ENCODE measurements at places on chromosomes 12 and 14.
A peak's percentile ranks its signal among the peaks of the same experiment; 100 is the strongest.

DNA sequence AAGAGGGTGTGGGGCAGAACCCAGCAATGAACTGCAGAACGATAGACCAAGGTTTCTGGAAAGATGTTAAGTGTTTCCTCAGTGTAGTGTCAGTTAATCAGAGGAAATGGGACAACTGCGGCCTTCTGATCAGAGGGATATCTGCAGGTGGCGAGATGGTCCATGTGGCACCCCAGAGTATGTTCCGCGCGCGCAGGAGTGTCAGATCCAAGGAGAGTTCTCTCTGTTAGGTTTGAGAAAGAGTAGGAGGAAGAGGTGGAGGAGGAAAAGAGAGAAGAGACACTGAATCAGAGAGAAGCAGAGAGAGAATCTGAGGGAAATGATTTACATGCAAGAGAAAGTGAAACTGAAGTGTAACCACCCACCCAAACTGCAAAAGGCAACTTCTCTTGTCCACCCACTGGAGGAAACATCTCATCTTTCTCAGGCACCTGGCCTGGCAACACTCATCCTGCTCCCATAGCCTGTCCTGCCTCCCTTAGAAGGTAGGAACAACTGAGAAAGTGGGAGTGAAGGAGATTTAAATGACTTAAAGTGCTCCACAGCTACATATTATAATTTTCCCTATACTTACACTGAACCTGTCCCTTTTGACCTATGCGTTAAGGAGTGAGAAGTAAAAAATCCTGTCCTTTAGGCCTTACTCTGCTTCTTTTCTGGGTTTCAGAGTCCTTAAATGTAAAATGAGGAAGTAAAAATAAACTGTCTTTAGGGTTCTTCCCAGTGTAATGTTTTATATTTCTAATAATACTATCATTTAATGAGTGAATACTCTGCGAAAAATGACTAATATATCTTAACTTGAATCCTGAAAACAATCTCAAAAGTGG is 6.8 kb upstream of the TESPA1 start:
- no peak for DNase-seq

DNA sequence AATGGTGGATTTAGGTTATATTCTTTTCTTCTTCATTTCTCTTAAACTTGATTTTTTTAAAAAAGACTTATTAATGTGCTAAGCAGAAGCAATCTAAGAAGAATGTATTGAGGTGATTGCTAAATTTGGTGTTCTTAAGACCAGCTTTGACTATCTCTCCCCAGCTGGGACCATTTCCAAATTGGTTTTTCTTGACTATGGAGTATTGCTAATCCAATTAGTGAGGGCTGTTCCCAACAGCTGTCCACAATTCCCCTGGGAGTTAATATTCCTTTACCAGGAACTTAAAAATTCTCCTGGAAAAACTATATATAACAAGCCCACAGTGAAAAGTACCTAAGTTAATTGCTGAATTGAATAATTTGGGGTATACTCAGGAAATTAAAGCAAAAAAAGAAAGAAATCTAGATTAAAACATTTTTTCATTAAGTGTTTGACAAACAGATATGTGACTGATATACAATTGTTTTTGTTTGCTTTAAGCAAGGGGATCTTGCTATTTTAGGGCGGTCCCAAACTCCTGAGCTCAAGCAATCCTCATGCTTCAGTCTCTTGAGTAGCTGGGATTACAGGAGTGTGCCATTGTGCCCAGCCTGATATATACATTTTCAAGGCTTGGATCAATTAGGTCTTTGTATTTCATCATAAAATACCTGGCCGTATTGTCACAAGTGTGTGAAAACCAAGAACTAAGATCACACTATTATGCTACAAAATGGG is 105.0 kb downstream of the FAR2 start:
- no peak for DNase-seq

GRCh38 chr12:19382111-19382526 is 57.2 kb upstream of the AEBP2 start:
- no peak for DNase-seq

DNA sequence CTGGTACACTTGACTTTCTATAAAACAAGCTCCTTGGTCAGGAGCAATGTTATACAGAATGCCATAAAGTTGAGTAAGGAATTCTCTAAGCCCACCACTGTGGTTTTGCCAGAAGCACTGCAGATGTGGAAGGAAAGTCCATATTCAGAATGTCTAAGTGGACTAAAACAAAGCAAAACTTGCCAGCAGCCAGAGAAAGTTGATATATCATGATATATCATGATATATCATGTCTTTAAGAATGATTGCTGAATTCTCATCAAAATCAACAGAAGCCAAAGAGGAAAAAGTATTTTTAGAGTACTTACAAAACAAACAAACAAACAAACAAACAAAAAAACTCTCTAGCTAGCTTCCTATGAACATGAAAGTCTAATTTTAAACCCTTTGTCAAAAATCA is 424.8 kb upstream of the OR4E1 start:
- no peak for DNase-seq

DNA sequence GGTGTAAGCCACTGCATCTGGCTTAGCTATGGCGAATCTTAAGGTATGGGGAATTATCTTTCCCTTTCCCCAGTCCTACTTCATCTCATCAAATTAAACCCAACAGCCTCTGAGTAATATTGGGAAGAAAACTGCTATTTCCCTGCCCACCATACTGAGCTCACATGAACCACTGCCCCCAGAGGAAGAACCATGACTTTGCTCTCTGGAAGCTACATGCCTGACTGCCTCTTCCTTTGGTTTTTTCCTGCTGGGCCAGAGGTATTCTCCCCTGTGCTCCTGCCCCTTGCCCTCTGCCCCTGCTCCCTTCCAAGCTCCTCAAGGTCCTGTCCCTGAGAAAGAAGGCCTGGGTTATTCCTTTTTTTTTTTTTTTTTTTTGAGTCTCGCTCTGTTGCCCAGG is 15.2 kb downstream of the RILPL2 start:
- no peak for DNase-seq

GRCh38 chr14:101817501-101818001 is 56.0 kb downstream of the PPP2R5C start:
- DNase-seq: no peak

- no peak for DNase-seq
Measured at GRCh38 chr12:685388-685787, 22.1 kb upstream of the NINJ2 start.

- no peak for DNase-seq
Measured at GRCh38 chr12:83158613-83159207, 472.0 kb downstream of the TMTC2 start.

DNA sequence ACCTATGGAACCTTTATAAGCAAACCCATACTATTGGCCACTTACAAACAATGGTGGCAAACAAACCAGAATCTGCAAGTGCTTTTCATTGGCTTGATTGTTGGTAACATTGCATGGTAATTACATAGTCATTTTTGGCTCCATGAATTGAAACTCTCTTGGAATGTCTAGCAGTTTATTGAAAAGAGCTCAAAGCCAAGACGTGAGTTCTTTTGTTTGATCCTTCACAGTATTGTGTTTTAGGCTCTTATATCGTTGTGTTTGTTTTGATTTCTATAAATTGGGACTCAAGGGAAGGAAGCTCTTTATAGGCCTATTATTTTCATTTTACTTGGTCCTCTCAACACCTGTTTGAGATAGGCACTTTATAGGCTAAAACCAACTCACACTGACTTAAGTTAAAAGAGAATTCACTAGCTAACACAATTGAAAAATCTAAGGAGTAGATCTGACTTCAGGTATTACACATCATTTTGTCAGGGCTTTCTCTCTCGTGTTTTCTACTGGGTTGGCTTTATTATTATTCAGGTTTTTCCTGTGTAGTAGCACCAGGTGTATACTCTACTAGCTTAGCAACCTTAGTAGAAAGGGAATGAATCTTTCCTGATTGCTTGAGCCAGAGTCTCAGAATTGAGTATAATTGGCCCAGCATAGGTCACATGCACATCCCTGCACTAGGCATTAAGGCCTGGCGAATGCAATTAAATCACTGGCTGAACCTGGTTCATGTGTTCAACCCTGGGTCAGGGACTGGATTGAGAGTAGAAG is 341.4 kb downstream of the RAD51B start:
- no peak for DNase-seq

GRCh38 chr12:46442239-46442638 is 69.7 kb upstream of the SLC38A2 start:
- DNase-seq: no peak

GRCh38 chr12:91007531-91008290 is 2.9 kb upstream of the EPYC start:
- no peak for DNase-seq

- DNase-seq: no peak
Measured at GRCh38 chr12:106296179-106296877, 6.2 kb upstream of the TCP11L2 start.

GRCh38 chr14:94103554-94104150 is 6.9 kb upstream of the IFI27 start:
- DNase-seq: no peak

DNA sequence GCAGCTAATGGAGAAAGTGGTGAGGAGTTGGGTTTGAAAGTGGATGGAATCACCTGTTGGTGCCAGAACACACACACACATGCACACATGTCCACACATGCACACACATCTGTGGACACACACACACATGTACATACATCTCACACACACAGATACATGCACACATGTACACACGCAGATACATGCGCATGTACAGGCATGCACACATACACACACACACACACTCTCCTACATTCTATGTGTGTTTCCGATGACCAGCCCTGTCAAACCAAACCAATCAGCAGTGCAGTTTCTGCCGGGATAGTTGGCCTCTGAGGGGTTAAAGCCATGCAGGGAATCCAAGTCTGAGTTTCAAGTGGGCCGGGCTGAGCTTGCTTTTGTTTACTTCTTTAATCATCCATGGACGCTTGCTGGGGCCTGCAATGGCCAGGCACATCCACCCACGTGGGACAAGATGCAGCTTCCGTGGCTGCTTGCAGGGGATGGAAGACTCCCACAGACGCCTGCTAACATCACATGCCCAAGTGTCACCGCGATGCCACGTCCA is 52.5 kb downstream of the GALNT9 start:
- DNase-seq: no peak

DNA sequence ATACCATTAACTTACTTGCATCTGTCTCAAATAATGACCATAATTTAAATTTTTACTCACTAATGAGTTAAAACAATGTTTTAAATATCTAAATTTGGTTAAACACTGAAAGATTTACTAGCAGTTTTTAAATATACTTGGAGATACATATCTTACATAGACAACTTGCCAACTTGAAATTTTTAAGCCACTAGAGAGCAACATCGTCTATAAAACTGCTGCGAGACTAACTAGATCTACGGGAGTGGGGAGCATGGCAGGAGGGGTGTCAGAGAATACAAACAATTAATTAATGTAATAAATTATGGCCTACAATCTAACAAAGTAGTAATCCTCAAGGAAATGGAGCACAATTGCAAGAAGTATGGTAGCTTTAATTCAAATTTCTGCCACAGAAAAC is 120.4 kb downstream of the LRRIQ1 start:
- no peak for DNase-seq

DNA sequence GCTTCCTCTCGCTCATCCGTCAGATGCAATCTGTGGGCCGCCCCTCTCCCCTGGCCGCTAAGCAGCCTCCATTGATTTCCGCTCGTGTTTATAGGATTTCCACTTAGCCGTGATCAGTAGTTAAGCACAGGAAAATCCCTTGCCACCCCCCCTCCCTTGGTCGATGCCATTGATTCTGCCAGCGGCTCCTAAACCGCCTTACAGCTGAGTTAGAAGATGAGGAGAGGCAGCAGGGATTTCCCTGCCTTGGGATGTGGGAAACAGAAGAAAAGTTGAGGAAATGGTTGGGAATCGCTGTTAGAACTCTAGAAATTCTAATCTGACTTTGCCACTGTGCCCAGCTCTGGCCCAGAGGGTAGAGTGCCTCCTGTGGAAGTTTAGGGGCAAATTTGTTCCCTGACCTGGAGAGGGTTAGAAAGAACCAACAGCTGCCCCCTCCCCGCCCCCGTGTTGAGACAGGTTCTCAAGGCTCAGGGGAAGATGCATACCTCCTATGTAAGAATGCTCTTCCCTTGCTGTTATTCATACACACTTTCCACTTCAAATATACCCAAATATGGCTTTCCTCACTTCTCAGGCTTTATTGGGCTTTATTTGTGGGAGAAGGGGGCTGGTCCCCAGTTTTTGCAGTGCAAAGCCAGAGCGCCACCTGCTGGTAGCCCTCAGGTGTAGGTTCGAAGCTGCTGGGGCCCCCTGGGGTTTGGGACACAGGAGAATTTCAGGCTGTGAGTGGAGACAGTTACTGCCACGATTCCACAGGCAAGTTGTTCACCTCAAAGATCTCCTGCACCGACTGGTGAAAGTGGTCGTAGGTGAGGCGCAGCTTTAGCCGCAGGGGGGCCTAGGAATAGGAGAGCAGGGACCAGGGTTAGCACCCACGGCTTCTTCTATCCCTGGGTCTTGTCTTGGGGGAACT is 3.2 kb downstream of the THTPA start:
- peak; percentile 5 for DNase-seq

DNA sequence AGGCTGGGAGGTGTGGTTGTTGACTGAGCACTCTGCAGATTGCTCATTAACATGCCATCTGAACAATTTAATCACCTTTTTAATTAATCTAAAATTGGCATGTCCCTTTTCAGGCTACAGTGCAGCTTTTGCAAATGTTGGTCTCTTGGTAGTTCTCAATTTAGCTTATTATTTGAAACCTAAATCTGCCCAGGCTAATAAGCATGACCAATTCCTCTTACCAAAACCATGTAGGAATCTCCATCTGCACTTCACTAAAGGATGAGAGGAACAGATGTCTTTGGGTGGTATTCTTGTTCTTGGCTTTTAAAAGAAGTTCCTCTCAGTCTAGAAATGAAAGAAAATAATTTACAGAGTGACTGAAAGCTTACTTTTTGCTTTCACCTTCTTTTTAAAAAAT is 190.1 kb upstream of the RMST start:
- DNase-seq: no peak

DNA sequence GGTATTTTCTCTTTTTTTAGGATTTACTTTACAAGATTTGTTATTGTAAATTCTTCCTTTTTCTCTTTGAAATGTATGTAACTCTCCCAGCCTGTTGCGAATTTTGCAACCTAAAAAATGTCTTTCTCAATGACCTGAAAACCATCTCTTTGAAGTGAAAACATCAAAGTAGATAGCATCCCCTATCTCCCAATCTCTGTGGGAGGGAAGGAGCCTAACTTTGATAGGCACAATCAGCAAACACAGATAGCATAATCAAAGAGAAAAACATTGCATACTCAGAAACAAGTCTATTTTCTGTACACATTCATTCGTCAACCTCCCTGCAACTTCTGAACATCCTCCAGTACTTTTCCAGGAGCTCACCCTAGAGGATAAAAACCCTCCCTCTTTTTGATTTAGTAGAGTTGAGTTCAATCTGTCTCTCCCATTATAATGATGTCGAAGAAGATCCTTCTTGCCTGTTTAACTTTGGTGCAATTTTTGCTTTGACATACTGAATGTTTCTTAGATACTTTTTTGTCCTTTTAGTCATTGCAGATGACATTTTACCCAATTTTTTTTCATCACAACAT is 849.2 kb upstream of the LRFN5 start:
- no peak for DNase-seq

- DNase-seq: no peak
Measured at GRCh38 chr14:103206836-103207387, 83.7 kb downstream of the TNFAIP2 start.

DNA sequence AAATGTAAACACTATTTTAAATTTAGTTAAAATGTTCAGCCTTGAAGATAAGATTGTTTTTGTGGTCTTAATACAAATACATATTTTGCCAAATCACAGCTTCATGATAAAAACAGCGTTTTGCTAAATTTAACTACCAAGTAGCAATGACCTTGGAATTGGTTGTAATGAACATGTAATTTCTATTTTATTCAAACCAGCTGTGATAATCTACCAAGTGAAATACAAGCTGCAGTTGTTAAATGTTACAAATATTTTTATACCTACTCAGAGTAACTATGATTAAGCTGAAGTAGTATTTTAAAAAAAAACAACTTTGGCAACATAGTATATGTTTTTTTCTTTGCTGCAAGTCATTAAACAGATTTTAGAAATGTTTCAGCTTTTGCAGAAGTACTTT is 96.2 kb downstream of the CPSF2 start:
- DNase-seq: no peak
